Naive thymus-derived CD4-positive, alpha-beta T cell (primary cell): ENCODE measurements at places on chromosomes 13 and 19. TPM values are rescaled to one million over a fixed set of nuclear protein-coding genes. Genes with fewer than 3 reads are reported as not detected.
A peak's percentile ranks its signal among the peaks of the same experiment; 100 is the strongest.

- DNase-seq: no peak
Observed at GRCh38 chr13:51861723-51862300, at the start of gene CCDC70. CCDC70 (plus strand) TSS chr13:51861969; CDS start chr13:51865412, 3,443 bp downstream.

DNA sequence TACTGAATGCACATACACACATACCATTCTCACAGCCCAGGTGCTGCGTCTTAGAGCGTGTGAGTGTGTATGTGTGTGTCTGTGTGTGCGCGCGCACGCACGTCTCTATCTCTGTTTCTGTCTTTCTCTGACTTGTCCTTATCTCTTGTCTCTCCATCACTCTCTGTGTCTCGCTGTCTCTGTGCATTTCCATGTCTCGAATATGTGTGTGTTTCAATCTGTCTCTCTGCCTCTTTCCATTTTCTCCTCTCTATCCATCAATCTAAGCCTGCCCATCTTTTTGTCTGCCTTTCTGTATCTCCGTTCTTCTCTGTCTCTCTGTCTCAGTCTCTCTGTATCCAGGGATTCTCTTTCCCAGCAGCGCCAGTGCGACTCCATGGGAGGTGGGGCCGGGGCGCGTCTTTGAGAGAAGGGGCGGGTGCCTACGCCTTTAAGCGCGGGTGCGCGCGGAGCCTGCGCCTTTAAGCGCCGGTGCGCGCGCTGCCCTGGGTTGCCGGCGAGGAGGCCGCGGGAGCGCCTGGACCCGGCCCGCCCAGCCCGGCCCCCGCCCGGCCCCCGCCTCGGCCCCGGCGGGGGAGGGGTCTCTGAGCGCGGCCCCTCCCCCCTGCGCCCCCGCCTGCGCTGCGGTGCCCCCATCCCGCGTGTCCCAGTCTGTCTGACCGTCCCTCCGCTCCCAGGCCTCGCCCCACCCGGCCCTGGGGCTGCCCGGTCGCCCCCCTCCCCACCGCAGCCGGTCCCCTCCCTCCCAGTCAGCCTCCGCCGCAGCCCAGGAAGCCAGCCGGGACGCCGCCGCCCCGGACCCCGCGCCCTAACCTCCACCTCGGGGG is at the start of gene LRFN3:
TSS of gene LRFN3 (plus strand) at position 464 of the 827 bp plus-strand sequence. CDS start 3,052 bp downstream, outside the sequence.
- DNase-seq: no peak

- no peak for DNase-seq
Observed at GRCh38 chr13:95858286-95859075, 181.5 kb downstream of the DNAJC3 start.

DNA sequence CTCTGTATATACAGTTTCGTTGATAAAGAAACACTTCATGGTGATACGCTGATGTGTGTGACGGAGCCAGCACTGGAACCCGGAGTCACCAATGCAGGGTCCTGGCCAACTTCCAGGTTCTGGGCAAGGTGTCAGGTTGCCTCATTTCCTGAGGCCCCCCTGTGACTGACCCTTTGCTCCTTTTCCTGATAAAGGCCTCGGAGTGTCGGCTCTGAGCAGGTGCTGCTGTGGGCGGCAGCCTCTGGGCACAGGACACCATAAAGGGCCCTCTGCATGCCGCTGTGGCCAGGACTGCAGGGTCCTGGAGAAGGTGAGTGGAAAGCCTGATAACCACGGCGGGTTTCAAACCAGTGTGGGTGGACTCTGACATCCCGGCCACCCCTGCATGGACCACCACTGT is 17.3 kb upstream of the MYDGF start:
- DNase-seq: no peak

- DNase-seq: no peak
Observed at GRCh38 chr13:50464349-50465251, 378.9 kb downstream of the DLEU7 start.

DNA sequence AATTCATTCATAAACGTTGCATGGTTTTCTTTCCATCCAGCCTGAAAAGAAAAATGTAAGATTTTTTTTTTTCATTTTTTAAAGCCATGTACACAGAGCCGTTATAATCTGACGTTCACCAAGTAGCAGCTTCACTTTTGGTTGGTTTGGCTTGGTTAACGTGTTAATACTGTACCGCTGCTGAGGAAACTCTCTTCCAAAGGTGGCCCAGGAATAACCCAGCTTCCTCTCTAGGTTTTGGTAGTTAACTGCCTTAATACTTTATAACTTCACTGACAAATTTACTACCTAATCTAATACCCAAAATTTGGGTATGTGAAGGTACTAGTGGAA is 1.7 kb downstream of the INTS6 start:
- no peak for DNase-seq

GRCh38 chr13:31767175-31767900 is 28.0 kb downstream of the RXFP2 start:
- DNase-seq: no peak

- DNase-seq: peak; percentile 65
Observed at GRCh38 chr19:36973021-36973843, 57.1 kb downstream of the ZNF568 start.

GRCh38 chr13:26867451-26868091 is 107.0 kb upstream of the GPR12 start:
- no peak for DNase-seq

DNA sequence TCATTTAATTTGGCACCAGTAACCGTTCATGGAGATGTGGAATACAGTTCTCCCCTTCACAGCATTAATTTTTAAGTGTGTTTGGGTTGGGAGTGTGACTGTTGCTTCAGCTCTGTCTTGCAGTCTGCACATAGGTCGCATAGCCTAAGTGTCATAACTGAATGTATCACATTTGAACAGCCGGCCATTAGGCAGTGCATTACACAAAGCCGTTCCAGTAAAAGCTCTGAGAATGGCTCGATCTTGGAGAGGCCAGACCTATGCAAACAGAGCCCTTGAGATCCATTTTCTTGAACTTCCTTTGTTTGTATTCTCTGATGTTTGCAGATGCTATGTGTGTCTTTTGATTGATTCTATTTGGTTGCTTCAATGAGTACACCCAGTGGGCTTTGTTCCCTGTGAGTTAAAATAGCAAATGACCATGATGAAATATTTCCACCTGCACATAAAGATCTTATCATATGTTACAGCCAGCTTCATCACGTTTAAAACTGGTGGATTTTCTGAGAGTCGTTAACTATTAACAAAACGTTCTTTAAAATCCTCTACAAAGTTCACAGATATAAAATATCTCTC is 1104.9 kb upstream of the SLC10A2 start:
- DNase-seq: no peak

DNA sequence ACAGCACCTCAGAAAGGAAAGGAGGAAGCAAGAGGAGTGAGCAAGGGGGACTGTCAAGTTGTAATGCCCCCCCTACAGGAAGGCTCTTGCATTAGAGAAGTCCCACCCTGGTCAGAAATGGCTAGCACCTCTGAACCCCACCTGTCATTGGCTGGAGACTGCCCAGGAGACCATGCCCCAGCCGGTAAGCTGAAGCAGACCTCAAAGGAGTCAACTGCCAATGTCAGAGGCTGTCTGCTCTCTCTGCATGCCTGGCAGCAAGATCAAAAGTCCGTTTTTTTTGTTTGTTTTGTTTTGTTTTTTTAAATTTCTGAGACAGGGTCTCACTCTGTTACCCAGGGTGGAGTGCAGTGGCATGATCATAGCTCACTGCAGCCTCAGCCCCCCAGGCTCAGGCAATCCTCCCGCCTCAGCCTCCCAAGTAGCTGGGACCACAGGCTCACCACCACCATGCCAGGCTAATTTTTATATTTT is 8.1 kb upstream of the BCL3 start:
- no peak for DNase-seq

DNA sequence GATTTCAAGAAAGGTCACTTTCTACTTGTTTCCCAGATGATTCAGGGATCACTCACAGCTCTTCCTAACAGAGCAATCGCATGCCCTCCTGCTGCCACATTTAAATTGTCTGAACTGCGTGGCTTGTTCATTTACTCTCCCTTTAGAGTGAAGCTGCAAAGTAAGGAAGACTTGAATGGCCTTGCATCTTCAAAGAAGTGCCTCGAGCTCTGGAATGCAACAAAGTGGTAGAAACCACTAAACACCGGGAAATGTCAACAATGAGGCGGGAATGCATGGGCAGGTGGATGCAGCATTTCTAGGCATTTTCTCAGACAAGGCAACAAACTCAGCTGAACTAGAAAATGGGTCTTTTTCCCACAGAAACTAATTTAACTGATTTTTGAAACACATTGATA is 10.3 kb upstream of the DACH1 start:
- no peak for DNase-seq

DNA sequence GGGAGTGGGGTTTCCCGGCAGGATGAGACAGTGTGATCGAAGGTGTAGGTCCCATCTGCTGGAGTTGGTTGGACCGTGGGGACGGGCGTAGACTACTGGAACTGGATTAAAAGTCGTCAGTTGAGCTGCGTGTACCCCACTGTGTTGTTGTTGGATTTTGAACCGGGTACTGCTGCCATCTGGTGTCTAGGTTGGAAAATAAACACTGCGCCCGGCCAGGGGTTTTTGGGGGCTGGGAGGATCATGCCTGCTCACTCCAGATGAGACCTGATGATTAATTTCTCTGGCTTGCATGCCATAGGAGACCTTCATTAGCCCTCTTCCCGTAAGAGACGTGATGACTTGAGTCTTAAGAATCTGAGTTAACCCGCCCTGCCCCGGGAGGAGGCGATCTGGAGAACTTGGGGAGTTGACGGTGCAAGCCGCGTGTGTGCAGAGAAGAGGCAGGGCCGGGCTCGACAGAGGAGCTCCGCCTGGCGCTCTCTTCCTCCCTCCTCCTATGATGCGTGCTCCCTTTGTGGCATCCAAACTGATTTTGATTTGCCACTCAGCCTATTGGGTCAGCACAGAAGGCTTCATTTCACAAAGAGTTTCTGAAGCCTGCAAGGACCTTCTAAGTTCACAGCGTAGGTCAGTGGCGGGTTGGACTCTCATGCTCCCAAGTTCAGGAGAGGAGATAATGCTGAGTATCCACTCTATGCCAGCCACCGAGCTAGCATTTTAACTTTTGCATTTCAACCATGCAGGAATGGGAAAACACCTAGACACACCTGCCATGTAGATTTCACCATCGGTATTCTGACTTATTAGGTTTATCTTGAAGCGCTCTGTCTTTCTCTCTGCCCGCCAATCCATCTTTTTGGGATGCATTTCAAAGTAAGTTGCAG is 2.7 kb downstream of the UHRF1 start:
- peak; percentile 81 for DNase-seq

DNA sequence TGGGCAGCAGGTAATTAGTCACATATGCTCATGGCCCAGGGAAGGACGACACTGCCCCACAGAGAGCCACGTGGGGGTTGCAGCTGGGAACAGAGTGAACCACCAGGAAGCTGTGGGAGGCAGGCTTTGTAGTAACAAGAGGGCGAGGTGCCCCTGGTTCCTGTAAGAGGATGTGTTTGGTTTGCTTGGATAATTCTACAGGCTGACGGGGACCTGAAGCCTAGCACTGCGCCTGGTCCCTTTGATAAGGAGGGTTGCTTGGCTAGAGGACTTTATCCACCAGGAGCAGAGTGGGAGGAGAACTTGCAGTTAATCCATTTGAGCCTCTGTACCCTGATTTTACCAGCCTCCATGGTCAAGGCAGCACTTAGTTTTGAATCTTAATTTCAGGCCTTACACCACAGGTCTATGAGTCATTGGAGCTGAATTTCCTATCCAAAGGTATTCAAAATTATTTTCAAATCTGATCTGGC is 67.4 kb upstream of the CLDN10 start:
- DNase-seq: no peak

- no peak for DNase-seq
Observed at GRCh38 chr19:8393871-8394250, 3.7 kb downstream of the RAB11B start.

The ZNF709 gene
- total RNA-seq: 5.3 TPM

The FOSB gene
- 19.3 TPM for total RNA-seq

The TEX101 gene
- total RNA-seq: not detected

The SULT2A1 gene
- total RNA-seq: not detected in 2 replicates

The GIPR gene
- 6.0 TPM for total RNA-seq

The CCNE1 gene
- 33.3 and 36.1 TPM in 2 replicates for total RNA-seq

The LSR gene
- total RNA-seq: 29.3 TPM

The LYL1 gene
- total RNA-seq: 5.1 TPM in 2 replicates
